Right atrium auricular region (tissue), 2 donors: ENCODE measurements at places on chromosomes 5 and 9. TPM values are rescaled to one million over a fixed set of nuclear protein-coding genes. Genes with fewer than 3 reads are reported as not detected.

Gene CNTNAP3
- total RNA-seq: 6.1 TPM

GRCh38 chr9:114383521-114384231, 4.1 kb downstream of the AKNA start:
- no peaks in the 10 kb centered on the region for H3K4me1 ChIP-seq
- no peaks in the 10 kb centered on the region for H3K27me3 ChIP-seq
- H3K4me3 ChIP-seq: no peak overlapping the region
- peaks cover 11% of the 10 kb centered on the region for H3K36me3 ChIP-seq

GRCh38 chr5:90293931-90294330, 115.6 kb downstream of the CETN3 start:
- no peak overlapping the region for H3K4me3 ChIP-seq
- no peak overlapping the region for H3K27ac ChIP-seq
- no peaks in the 10 kb centered on the region for H3K27me3 ChIP-seq
- H3K36me3 ChIP-seq: no peaks in the 10 kb centered on the region
- no peak for DNase-seq

- H3K27ac ChIP-seq: no peak overlapping the region
- no peaks in the 10 kb centered on the region for H3K36me3 ChIP-seq
- no peaks in the 10 kb centered on the region for H3K27me3 ChIP-seq
- no peak for DNase-seq
- H3K4me1 ChIP-seq: no peaks in the 10 kb centered on the region
Observed at GRCh38 chr9:99607842-99608448, 213.7 kb upstream of the NR4A3 start.

Gene GDA
- total RNA-seq: not detected

- H3K27ac ChIP-seq: no peak overlapping the region
- no peaks in the 10 kb centered on the region for H3K4me1 ChIP-seq
- H3K4me3 ChIP-seq: no peak overlapping the region
- no peak for DNase-seq
Observed at GRCh38 chr9:108166519-108166918, 677.0 kb upstream of the KLF4 start.

DNA sequence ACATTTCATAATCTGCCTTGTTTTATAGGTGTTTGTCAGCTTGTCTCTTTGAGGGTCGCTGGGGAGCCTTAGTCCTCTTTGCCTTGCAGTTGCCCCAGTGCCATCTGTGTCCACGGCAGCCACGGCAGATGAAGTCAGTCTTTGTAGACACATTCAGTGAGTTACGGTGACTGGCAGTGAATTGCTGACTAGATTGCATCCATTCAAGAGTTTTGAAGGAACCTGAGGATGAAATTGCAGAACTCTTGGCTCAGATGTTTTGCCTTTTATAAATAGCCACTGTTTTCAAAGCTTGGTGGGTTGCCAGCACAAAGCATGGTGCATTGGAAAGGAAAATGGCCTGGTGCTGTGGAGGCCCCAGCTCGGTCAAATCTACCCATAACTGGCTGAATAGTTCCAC, 125.6 kb downstream of the TRIO start:
- no peak overlapping the region for H3K4me3 ChIP-seq
- H3K36me3 ChIP-seq: peaks cover 8% of the 10 kb centered on the region
- no peak for DNase-seq
- no peaks in the 10 kb centered on the region for H3K4me1 ChIP-seq
- peak overlapping the region; percentile 50 for H3K27ac ChIP-seq
- H3K27me3 ChIP-seq: no peaks in the 10 kb centered on the region

DNA sequence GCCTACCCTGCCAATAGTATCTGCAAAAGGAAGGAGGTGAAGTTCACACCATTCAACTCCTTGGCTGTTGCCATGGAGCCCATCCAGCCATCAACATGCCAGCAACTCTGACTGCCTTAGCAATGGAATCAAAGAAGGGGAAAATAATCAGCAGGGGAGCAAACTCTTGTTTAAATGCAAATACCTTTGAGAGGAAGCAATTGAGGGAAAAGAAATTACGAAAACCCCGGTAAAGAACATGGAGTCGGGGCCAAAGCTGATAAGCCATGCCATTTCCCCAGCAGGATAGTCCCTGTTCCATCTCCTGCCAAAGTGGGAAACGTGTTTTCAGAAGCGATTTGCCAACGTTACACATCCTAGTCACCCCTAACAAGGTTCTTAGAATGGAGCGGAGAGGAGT, 69.0 kb downstream of the MFAP3 start:
- no peak for DNase-seq
- H3K27me3 ChIP-seq: no peaks in the 10 kb centered on the region
- peaks cover 4% of the 10 kb centered on the region for H3K4me1 ChIP-seq
- H3K4me3 ChIP-seq: no peak overlapping the region
- H3K27ac ChIP-seq: no peak overlapping the region

- H3K27me3 ChIP-seq: no peaks in the 10 kb centered on the region
- peak; percentile 30 for DNase-seq
- no peak overlapping the region for H3K27ac ChIP-seq
- no peaks in the 10 kb centered on the region for H3K4me1 ChIP-seq
- H3K36me3 ChIP-seq: no peaks in the 10 kb centered on the region
- no peak overlapping the region for H3K4me3 ChIP-seq
Observed at GRCh38 chr5:133397990-133398645, 214.2 kb downstream of the FSTL4 start.

DNA sequence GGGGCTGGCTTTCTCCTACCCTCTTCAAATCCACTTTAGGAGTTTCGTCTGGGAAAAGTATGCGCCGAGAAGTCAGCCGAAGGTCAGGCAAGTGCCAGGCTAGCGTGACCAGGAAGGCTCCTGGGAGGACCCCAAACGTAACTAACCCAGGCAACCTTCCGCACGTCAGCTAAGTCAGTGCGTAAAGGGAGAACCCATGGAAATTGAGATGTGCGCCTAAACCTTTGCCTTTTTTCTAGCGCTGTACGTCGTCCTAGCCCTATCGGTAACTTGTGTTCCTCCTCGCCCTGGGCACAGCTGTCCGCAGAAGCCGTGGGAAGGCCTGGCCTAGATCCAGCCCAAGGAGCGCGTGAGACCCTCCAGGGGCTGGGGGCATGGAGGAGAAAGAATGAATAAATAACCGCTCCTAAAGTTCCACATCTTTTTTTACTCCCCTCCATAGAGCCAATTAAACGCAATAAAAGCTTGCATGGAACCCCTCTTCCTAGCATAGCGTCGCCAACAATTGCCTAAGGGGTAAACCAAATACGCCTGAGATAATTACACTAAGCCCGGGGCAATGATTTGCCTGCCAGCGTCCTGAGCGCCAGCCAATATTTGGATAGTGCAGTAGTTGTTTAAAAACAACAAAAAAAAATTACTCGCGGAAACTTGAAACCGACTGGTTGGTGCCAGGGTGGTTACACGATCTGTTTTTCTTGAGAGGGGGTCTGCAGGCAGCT, 4.0 kb upstream of the FOXB2 start:
- no peak overlapping the region for H3K4me3 ChIP-seq
- DNase-seq: peak; percentile 18
